ENCODE measurements at places on chromosomes 3 and 15.
A peak's percentile ranks its signal among the peaks of the same experiment; 100 is the strongest.

GRCh38 chr3:20326541-20326940 is 140.5 kb upstream of the SGO1 start:
- no peak for DNase-seq

- no peak for DNase-seq
Measured at GRCh38 chr3:169923189-169923588, 11.8 kb downstream of the SAMD7 start.

DNA sequence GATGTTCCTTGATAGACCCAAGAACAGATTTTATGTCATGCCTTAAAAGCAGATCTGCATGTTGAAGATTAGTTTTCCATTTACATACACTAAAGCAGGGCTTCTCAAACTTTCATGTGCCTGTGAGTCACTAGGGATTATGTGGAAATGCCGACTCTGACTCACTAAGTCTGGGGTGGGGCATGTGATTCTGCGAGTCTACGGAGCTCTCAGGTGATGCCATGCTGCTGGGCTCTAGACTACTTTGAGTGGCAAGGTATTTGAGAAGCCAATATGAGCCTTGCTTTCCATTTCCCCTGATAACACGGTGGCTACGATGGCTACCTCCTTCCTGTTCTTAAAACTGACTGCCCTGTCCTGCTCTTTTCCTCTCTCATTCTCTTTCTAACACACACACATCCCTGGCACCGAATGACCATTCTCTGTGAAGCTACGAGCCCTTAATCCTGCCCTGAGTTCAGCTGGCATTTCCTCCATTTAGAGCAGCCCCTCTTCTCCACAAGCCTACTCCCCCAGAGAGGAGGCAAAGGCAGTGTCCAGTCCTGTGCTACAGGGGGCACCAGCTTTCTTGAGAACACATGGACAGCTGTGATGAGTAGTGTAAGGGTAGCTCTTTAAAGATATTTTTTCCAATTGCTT is 39.7 kb upstream of the PYGO1 start:
- peak; percentile 95 for DNase-seq

GRCh38 chr15:89681146-89681545 is 2.0 kb upstream of the PLIN1 start:
- no peak for DNase-seq

GRCh38 chr3:62169906-62170660 is 203.3 kb downstream of the FEZF2 start:
- peak; percentile 56 for DNase-seq

DNA sequence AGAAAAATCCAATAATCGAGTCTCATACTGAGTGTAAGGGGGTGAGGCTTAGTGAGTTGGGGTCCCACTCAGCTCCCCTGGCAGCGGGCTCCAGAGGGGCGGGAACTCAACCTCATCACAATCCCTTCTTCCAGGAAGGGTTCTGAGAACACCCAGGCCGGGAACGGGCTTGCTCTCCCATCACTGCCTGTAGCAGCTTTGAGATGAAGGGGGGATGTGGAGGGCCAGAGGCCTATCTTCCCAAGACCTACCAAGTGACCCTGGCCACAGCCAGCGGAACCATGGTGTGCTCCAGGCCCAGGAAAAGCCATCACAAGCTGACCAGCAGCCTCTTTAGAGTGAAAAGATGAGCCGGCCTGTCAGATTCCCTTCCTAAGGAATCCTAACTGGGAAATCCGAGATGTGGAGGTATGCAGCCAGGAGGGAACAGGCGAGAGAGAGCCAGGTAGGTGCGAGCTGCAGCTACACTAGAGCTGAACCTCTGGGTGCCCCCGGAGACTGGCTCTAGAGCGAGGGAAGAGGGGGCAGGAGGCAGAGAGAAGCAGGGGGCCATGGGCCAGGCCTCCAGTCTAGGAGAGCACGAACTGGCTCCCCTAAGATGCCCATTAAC is 18.5 kb downstream of the GRAMD2A start:
- no peak for DNase-seq

DNA sequence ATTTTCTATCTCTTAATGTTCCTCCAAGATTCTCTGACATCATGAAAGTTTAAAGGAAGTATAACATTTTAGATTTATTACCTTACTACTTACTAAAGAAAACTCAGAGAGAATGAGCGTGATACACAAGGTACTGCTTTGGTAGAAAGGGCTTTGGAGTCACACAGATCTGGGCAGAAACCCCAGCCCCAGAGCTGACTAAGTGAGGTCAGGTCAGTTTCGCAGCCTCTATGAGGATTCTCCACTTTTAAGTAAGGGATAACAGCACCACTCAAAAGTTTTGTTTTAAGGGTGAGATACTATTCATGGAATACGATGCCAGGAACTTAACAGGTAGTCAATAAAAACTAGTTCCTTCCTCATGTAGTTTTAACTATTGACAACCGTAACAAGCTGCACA is 76.1 kb downstream of the CLDN11 start:
- DNase-seq, result peak; percentile 79

- peak; percentile 77 for DNase-seq
Measured at GRCh38 chr15:62389885-62390790, 225.1 kb upstream of the C2CD4B start.

GRCh38 chr3:145776782-145777408 is 384.1 kb downstream of the PLOD2 start:
- peak; percentile 54 for DNase-seq

- DNase-seq, result peak; percentile 83
Measured at GRCh38 chr3:15268033-15268631, 62.1 kb downstream of the CAPN7 start.

DNA sequence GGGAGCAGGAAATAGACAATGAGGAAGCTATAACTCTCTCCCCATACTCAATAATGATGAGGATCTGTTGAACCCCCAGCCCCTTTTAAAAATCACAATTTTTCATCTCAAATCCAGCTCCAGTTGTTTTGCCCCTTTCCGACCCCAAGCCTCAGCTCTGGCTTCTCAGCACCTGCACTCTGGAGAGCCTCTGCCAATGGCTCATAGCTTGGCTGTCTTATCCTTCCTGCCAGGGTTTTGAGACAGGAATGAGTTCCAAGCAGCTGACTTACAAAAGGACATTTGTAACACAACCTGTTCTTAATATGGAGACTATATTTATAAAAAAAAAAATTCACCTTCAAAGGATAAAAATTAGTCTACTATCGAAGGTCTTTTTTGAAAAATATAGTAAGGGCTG is 105.9 kb upstream of the NEDD4 start:
- DNase-seq, result no peak

- no peak for DNase-seq
Measured at GRCh38 chr3:128074851-128075521, 22.7 kb downstream of the SEC61A1 start.

- peak; percentile 32 for DNase-seq
Measured at GRCh38 chr15:52348056-52348745, 52.6 kb upstream of the MYO5C start.

- DNase-seq, result peak; percentile 75
Measured at GRCh38 chr3:196268284-196269163, 19.0 kb downstream of the PCYT1A start.

GRCh38 chr3:161946443-161946960 is 449.9 kb downstream of the OTOL1 start:
- DNase-seq, result no peak

DNA sequence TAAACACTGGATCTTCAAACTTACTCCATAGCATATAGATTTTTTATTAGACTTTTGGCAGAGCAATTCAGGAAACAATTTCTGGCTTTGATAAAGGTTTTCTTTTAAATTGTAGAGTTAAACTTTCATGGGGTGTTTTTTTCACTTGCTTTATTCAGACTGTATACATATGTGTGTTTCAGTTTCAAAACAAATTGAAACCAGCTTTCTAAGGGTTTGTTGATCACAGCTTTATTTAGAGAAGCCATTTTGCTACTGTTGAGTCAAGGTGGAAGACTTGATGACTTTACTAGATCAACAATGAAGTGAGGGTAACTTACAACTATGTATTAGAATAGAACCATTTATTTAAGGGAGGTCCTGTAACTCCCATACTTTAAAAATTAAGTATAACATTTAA is 6.2 kb downstream of the UBE2E1 start:
- no peak for DNase-seq

GRCh38 chr15:68289621-68290352 is 12.2 kb downstream of the FEM1B start:
- DNase-seq, result no peak

DNA sequence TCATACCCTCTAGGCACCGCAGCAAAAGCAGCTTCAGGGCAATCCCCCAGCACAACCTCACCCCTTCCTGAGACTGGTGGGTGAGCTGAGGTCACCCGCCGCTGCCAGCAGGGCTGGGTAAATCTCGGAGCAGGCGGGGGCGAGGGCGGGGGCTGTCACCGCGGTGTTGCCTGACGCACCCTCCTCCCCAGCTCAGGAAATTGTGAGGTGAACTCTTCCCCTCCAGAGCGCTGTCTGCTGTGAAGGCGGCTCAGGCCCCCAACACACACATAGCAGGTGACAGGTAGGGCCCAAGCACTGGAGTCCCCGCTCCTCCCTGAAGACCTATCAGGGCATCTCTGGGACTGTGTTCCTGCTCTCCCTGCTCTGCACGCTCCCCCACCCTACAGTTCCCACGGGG is 30.2 kb upstream of the FURIN start:
- DNase-seq, result no peak

Data from IMR-90 (cell line).